ENCODE measurements at places on chromosomes 7 and 10. TPM values are rescaled to one million over a fixed set of nuclear protein-coding genes. Genes with fewer than 3 reads are reported as not detected.

Gene OPN1SW
- total RNA-seq, result not detected

Gene CPN1
- not detected for total RNA-seq

Gene PARP12
- total RNA-seq, result 54.6 TPM

Gene COL26A1
- total RNA-seq, result not detected

Gene FAM25A
- total RNA-seq, result not detected

Gene CYP3A7
- not detected for total RNA-seq

Gene ZFYVE27
- 62.2 TPM for total RNA-seq

Gene MAD1L1
- 59.6 TPM for total RNA-seq

Gene SYNPO2L
- not detected for total RNA-seq

Gene AGK
- 16.1 TPM for total RNA-seq

Gene VSTM2A
- total RNA-seq, result not detected

Gene TET1
- total RNA-seq, result 3.9 TPM

Gene POU6F2
- total RNA-seq, result not detected

Gene HILPDA
- 19.3 TPM for total RNA-seq

Gene STAG3
- not detected for total RNA-seq

Gene CD36
- 302 TPM for total RNA-seq

Gene VTI1A
- 32.5 TPM for total RNA-seq

Gene FGFR2
- 4.4 TPM for total RNA-seq

Gene HMX3
- not detected for total RNA-seq

All from ascending aorta (tissue), 2 donors.